Renal pelvis (tissue), 12 donors: ENCODE measurements at places on chromosomes 1 and 21. TPM values are rescaled to one million over a fixed set of nuclear protein-coding genes. Genes with fewer than 3 reads are reported as not detected.

The KRTAP22-1 gene
- not detected for polyA plus RNA-seq

DNA sequence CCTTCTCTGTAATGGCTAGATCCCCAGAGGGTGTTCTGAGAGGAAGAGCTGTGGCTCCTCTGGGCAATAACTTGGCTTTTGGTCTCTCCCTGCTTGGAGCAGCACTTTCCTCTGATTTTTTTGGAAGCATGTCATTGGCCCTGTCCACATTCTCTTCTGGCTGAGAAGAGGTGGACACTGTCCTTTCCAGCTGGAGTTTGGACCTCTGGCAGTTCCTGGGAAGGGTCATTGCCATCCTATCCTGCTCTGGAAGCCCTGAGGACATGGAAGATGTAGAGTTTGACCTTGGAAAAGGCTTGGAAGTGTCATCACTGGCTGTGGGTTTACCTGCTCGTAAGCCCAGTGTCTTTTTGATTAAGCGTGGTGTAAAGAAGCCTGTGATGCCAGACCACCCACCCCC, 26.8 kb downstream of the TOR3A start:
- no peak for DNase-seq

GRCh38 chr1:24557711-24558131, 1.8 kb downstream of the NCMAP start:
- DNase-seq, result no peak

The REN gene
- polyA plus RNA-seq, result 71.9 TPM

DNA sequence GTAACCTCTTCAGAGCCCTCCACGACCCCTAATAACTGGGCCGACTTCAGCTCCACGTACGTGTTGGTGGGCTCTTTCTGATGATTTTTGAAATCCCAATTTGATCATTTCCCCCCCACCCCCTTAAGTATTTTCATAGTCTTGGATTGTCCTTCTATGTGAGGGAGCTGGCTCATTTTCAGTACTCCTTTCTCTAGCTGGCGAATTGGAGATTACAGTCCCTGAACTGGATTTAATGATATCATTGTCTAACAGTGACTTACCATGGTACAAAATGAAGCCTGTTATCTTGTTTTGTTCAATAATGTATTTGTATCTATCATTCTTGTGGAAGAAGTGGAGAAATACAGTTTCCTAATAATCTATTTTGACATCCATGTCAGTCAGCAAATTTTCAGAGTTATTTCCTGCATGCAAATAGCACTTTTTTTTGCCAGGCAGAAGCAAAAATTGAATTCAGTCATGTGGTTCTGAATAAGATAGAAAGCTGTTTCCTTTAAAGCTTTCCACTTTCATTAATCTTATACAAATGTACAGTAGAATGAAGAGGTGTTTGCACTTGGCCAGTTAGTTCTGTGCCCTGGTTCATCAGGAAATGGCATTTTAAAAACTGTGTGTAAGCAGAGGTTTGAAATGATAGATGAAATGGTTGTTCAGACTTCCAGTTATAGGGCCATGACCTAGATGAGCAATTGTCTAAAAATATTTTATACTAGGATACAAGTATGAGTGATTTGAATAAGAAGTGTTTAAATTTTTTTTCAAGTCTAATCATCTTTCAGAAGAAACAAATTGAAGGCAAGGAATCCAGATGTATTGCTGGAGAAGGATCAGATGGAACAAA, 104.2 kb downstream of the ATP5PO start:
- no peak for DNase-seq

The NOL9 gene
- polyA plus RNA-seq, result 13.9 TPM

GRCh38 chr1:103517380-103518047, 8.0 kb upstream of the RNPC3 start:
- no peak for DNase-seq

The STRIP1 gene
- 44.3 TPM for polyA plus RNA-seq

DNA sequence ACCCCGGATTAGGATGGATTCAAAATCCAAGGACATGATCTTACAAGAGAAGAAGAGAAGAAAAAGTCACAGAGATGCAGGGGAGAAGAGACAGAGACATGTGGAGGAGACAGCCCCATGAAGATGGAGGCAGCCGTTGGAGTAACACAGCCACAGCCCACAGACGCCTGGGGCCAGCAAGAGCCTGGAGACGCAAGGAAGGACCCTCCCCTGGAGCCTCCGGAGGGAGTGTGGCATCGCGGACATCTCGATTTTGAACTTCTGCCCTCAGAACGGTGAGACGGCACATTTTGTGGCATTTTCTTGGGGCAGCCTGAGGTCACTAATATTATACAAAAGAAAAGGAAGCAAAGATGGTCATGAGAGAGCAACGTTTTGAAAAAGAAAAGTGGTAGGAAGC, 28.8 kb downstream of the ABCG1 start:
- DNase-seq, result no peak

The SYDE2 gene
- polyA plus RNA-seq, result 12.0 TPM

DNA sequence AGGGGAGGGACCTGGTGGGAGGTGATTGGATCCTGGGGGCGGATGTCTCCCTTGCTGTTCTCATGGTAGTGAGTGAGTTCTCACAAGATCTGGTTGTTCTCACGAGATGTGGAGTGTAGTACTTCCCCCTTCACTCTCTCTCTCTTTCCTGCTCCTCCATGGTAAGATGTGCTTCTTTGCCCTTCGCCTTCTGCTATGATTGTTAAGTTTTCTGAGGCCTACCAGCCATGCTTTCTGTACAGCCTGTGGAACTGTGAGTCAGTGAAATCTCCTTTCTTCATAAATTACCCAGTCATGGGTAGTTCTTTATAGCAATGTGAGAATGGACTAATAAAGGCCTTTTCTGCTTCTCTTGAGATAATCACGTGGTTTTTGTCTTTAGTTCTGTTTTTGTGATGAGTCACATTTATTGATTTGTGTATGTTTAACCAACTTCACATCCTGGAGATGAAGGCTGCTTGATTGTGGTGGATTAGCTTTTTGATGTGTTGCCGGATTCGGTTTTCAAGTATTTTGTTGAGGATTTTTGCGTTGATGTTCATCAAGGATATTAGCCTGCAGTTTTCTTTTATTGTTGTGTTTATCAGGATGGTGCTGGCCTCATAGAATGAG, 45.5 kb downstream of the RABGAP1L start:
- no peak for DNase-seq

The NADK gene
- 52.8 TPM for polyA plus RNA-seq

The ACOT11 gene
- polyA plus RNA-seq, result 14.2 TPM

The PKP1 gene
- polyA plus RNA-seq, result 0.24 TPM

The MATN1 gene
- 0.17 TPM for polyA plus RNA-seq

DNA sequence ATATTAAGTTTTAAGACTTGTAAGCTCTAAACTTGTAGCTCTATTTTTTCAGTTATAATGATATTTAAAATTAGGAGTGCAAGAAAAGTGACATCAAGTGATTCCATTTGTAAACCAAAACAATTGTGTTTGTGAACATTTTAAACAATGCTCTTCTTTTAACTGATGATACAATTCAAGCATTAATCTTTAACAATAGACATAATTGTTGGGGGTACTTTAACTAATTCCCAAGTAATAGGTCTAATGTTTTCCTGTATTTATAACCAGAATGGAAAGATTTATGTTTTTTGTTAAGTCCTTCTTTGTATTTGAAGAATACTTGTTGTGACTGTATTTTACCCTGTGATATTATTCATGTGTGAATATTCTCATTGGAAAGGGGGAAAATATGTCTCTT, 6.8 kb downstream of the ATG4C start:
- DNase-seq, result no peak

The S100A12 gene
- polyA plus RNA-seq, result 1.1 TPM

- no peak for DNase-seq
Measured at GRCh38 chr21:39843483-39843882, 23.8 kb upstream of the PCP4 start.

- DNase-seq, result no peak
Measured at GRCh38 chr1:44249543-44249942, 36.3 kb downstream of the DMAP1 start.

GRCh38 chr21:31374395-31374794, 30.3 kb upstream of the TIAM1 start:
- no peak for DNase-seq

The TIE1 gene
- 52.1 TPM for polyA plus RNA-seq

DNA sequence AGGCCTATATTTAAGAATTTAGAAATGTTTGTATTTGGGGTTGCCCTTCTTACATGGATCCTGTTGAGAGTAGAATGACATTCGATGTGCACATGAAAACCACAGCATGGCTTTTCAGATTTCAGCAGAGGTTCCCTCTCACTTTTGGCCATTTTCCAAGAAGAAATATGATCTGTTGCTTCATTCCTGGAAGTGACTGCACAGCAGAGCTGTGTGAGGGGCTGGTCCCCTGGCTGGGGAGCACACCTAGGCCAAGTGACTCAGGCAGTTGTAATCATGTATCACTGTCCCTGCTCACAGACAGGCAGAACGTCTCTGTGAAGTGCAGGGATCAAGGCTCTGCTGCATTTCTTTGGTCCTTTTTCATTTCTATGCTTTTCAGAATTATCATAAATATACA, 32.3 kb downstream of the AGT start:
- DNase-seq, result peak; percentile 53

DNA sequence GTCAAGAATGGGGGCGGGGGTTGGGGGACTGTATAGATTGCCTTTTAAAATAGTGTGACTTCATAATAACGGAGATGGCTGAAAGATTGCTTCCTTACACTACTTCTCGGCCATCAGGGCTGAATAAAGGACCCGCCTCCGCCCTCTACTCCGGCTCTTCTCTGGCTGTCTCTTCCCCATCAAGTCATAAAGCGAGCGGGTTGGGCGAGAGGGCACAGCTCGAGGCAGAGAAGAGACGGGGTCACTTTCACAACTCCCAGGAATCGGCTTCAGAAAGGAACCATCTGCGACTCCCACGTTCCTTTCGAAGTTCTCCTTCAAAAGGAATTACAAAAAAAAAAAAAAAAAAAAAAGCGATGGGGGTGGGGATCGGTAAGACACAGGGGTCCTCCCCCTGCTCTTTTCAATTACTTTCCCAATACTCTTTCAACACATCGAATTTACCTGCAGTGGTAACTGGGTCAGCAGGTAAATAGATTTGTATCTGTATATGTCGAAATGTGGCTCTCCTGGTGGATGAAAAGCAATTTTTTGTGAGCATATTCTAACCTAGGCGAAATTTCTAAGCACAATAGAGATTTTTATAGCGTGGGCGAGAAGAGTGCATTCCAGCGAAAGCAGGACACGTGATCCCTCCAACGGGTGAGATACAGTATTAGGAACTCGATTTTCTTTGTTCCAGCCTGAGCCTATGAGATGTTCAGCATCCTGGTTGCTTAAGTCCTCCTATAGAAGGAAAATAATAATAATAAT, 2.0 kb downstream of the LRRC7 start:
- DNase-seq, result peak; percentile 46

DNA sequence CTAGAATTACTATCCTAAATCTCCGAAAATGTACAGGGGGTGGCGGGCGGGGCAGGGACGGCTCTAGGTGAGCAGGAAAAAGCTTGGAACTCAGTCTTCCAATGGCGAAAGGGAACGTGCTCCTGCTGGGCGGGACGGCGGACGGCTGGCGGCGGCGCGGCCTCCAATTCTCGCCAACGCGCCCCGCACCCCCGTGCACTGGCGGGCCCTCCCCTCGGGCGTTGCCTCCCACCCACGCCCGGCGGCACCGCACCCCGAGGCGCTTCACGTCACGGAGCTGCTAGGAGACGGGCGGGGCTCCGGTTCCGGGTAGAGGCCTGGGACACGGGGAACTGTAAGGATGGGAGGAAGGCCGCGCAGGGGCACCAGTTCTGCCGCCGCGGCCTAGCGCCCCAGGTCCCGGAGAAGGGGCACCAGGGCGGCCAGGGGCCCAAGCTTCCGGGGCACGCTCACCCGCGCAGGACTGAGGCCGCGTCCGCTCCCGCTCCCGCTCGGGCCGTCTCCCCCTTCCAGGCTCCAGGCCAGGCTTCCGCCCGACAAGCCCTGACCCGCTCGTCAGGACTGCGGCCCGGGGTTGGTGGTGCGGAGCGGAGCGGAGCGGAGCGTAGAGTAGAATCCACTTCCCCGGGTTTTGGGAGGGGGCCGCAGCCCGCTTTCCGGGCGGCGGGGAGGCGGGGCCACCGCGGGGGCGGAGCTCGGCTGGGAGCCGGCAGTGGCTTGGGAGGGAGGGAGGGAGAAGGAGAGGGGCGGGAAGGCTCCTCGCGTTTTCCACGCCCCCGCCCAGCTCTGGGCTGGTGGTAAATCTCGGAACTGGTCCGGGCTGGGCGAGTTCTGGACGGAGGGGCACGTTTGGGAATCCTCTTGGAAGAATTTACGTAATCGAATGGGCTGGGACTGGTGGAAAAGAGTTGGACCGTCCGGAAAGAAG, at the start of gene DDX59:
TSS of gene DDX59 (minus strand) at position 594 of the 928 bp plus-strand sequence. CDS start 3,167 bp downstream, outside the sequence.
- peak; percentile 96 for DNase-seq

- DNase-seq, result no peak
Measured at GRCh38 chr1:203609979-203610493, 16.6 kb upstream of the ATP2B4 start.
